Osteocyte (in vitro differentiated cells): ENCODE measurements at places on chromosomes 11 and 22. TPM values are rescaled to one million over a fixed set of nuclear protein-coding genes. Genes with fewer than 3 reads are reported as not detected.

Gene SYNGR1
- 24.0 and 26.6 TPM in 2 replicates for total RNA-seq

Gene OTOG
- total RNA-seq, result not detected in 2 replicates

Gene NRGN
- 0.97 and 1.0 TPM in 2 replicates for total RNA-seq

Gene GSTT2
- total RNA-seq, result not detected in 2 replicates

Gene OR2AG2
- 0.08 TPM in 1 of 2 replicates, not detected in the other for total RNA-seq

Gene PTPN5
- total RNA-seq, result not detected in 2 replicates

Gene CD248
- total RNA-seq, result 68.7 and 70.9 TPM in 2 replicates

Gene ADSL
- 74.1 and 75.0 TPM in 2 replicates for total RNA-seq

Gene POTEH
- not detected in 2 replicates for total RNA-seq

Gene UBQLNL
- 0.32 and 0.39 TPM in 2 replicates for total RNA-seq

Gene TMEM86A
- 5.2 and 7.6 TPM in 2 replicates for total RNA-seq

Gene MS4A6E
- not detected in 2 replicates for total RNA-seq

Gene TNNT3
- total RNA-seq, result 2.6 and 4.4 TPM in 2 replicates

Gene MS4A12
- not detected in 2 replicates for total RNA-seq

Gene CHRM4
- 0.21 TPM in 1 of 2 replicates, not detected in the other for total RNA-seq

Gene KRTAP5-8
- total RNA-seq, result not detected in 2 replicates

Gene VSIG2
- 0.30 TPM in 1 of 2 replicates, not detected in the other for total RNA-seq

Gene GDPD4
- total RNA-seq, result not detected in 2 replicates

Gene PGA5
- not detected in 2 replicates for total RNA-seq

Gene LRRN4CL
- total RNA-seq, result 0.39 and 0.46 TPM in 2 replicates

Gene OR52A5
- total RNA-seq, result not detected in 2 replicates

Gene MYO18B
- total RNA-seq, result not detected in 2 replicates

Gene P4HA3
- total RNA-seq, result 6.1 and 6.4 TPM in 2 replicates

Gene GLB1L3
- not detected in 2 replicates for total RNA-seq

Gene TCN1
- total RNA-seq, result not detected in 2 replicates

Gene RAB3IL1
- 44.2 and 49.2 TPM in 2 replicates for total RNA-seq

Gene SYT7
- 0.10 and 0.11 TPM in 2 replicates for total RNA-seq

Gene YAP1
- 126 and 128 TPM in 2 replicates for total RNA-seq

Gene MMP11
- total RNA-seq, result 72.5 and 76.5 TPM in 2 replicates

Gene CYP2D6
- 1.4 and 1.5 TPM in 2 replicates for total RNA-seq
